ENCODE measurements at places on chromosomes 6 and 20. TPM values are rescaled to one million over a fixed set of nuclear protein-coding genes. Genes with fewer than 3 reads are reported as not detected.

LST1 gene
- total RNA-seq, result 127 TPM

ECT2L gene
- total RNA-seq, result 3.9 TPM

CCN5 gene
- total RNA-seq, result 42.3 TPM

DOK5 gene
- total RNA-seq, result 0.74 TPM

CNR1 gene
- 21.1 TPM for total RNA-seq

UFL1 gene
- total RNA-seq, result 20.7 TPM

SYCP2L gene
- total RNA-seq, result 1.0 TPM

FAM184A gene
- total RNA-seq, result 15.9 TPM

NKAIN2 gene
- total RNA-seq, result 0.12 TPM

ZSCAN9 gene
- 11.3 TPM for total RNA-seq

GRCh38 chr6:14290772-14291330, 173.3 kb downstream of the CD83 start:
- H3K36me3 ChIP-seq, result no peaks in the 10 kb centered on the region
- H3K27me3 ChIP-seq, result no peaks in the 10 kb centered on the region
- peaks cover 6% of the 10 kb centered on the region for H3K4me1 ChIP-seq
- H3K4me3 ChIP-seq, result no peak overlapping the region

DNA sequence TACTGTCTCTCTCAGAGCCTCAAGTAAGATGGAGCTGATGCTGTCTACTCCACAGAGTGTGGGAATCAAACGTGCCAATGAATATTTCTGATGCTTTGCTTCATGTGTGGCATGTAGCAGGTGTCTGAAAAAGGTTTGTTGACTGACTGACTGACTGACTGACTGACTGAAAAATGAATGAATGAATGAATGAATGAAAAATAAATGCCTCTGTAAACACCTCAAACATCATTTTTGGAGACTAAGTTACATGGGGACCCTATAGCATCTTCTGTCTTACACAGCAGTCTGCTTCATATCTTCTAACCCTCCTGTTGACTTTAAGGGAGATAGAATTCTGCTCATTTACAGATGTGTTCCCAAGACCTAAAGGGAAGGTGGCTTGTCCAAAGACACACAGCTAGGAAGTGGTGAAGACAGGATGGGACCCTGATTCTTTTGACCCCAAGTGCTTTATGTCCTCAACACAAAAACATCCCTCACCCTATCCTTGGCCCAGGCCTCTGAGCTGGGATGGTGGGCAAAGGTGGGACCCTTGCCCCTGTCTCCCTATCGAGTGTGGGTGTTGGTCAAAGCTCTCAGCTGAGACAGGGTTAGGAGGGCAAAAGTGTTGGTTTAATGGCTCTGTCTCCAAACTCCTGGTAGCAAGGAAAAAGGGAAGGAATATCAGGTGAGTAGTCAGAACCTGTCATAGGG, 104.4 kb downstream of the TOX2 start:
- no peaks in the 10 kb centered on the region for H3K27me3 ChIP-seq
- H3K36me3 ChIP-seq, result no peaks in the 10 kb centered on the region
- no peak overlapping the region for H3K4me3 ChIP-seq
- peaks cover 27% of the 10 kb centered on the region for H3K4me1 ChIP-seq

DNA sequence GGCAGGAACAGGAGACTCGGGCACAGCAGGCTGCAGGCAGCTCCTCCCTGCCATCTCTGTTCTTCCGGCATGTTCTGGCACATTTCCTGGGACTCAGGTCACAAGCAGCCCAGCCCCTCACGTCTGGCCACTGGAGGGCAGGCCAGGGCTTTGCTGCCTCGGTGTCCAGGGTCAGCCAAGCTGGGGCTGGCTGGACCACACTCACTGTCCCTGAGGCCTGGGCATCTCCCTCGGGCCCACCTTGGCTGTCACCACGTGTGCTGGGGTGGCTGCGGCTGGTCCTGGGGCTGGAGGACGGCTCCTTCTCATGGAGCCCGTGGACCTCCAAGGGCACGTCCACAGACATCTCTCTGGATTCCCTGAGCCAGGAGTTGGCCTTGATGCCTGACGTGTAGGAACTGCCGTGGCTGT, 18.5 kb downstream of the FRMD1 start:
- no peak overlapping the region for H3K4me3 ChIP-seq
- H3K27ac ChIP-seq, result no peak overlapping the region
- no peaks in the 10 kb centered on the region for H3K36me3 ChIP-seq
- no peak for DNase-seq

GRCh38 chr20:55677011-55677410, 328.3 kb downstream of the CBLN4 start:
- no peak overlapping the region for H3K27ac ChIP-seq
- H3K27me3 ChIP-seq, result no peaks in the 10 kb centered on the region
- no peaks in the 10 kb centered on the region for H3K36me3 ChIP-seq
- H3K4me1 ChIP-seq, result no peaks in the 10 kb centered on the region
- H3K4me3 ChIP-seq, result no peak overlapping the region

DNA sequence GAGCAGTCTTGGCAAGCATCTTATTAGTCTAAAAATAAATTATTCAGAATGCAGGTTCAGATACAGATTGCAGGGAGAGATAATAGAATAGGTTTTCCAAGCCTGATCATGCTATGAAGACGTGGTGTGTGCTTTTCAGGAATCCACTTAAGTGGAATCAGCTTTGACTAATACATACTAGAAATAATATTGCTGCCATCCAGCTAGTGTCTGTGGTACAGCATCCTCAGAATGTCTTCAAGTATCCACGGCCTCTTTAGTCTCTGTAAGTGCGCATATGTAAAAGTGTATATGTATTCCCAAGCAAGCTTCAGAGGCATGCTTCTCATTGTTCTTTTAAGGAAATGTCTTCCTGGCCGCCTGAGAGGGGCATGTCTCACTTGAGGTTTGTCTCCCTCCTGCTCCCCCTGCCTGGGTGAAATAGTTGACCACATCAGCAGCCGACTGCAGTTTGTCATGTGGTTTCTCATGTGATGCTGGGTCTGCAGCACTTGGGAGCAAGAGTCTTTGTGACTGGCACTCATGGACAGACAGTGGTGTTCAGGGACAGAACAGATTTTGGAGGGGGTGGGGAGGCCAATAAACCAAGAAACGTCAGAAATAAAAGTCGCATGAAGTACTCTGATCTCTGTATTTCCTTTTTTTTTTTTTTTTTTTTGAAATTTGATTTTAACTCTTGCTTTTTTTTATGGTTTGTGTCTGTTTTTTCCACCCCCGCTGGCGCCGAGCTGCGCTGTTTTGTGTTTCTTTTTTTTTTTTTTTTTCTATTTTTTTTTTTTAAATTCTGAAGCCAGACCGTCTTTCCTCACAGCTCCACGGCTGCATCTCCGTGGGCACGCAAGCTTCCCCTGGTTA, 150.8 kb downstream of the PRL start:
- H3K27me3 ChIP-seq, result no peaks in the 10 kb centered on the region
- H3K36me3 ChIP-seq, result no peaks in the 10 kb centered on the region
